ENCODE measurements at places on chromosomes 2 and 18.

DNA sequence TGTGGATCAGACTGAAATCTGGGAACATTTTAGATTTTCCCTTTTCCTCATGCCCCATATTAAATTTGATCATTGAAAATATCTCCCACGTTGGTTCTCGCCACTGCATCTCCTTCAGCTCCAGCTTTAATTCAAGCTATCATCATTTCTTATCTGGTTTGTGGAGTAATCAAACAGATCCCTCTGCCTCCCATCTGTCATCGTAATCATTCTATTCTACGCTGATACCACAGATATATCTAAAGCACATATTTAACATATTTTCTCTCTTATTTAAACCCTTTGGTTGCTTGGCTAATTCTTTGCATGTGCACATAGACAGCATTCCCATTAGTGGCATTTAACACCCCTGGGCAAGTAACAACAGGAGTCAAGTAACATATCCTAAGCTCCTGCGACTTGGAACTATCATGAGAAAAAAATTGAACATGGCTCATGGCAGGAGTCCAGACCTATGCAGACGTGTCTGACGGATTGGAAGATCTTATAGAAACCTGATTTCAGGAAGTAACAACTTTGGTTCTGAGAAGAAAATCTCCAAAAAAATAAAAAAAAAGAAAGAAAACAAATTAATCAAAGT, 158.8 kb upstream of the KYNU start:
- no peak for DNase-seq

GRCh38 chr2:123762221-123762620, 262.9 kb upstream of the CNTNAP5 start:
- no peak for DNase-seq

GRCh38 chr2:119076713-119077112, 81.8 kb downstream of the C1QL2 start:
- no peak for DNase-seq

DNA sequence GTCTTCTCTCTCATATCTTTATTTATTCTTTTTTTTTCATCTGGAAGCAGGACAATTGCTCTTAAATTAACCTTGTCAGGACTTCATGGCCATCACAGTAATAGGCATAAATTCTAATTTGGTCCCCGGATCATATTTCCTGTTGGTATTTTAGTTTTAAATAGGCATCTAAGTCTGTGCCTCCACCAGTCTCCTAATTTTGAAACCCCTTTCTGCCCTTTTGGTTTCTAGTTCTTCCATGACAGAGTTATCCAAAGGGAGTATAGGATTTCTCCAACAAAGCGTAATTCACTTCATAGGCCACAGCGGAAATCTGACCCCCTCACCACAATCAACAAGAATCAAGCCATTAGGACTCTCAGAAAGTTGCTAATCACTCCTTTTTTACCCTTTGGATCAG, 3.8 kb downstream of the EPHA4 start:
- no peak for DNase-seq

- peak; percentile 34 for DNase-seq
These were observed 1.6 kb downstream of the CDH2 start for GRCh38 chr18:28175150-28175929.

- no peak for DNase-seq
These were observed 24.0 kb downstream of the ARMC9 start for GRCh38 chr2:231222318-231223000.

Measured in G401 (cell line).